ENCODE measurements at places on chromosomes 13 and 19.

DNA sequence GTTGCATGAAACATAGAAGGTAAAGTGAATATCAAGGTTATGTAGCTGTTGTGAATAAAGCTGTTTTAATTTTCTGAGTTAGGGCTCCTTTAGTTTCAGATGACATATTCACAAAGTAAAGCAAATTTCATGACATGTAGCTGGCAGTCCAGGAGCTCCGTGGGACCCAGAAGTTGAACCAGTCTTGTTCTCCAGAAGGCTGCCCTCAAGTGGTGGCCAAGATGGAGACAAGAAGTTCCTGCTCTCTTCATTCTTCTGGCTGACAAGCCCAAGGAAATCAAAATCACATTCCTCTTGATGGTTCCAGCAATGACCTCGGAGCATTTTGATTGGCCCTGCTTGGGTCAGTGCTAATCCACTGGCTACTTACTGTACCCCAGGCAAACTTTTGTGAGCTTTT is 128.7 kb downstream of the LIG4 start:
- DNase-seq = no peak

- no peak for DNase-seq
These were observed 20.1 kb upstream of the N4BP2L1 start for GRCh38 chr13:32447894-32448623.

GRCh38 chr13:98215508-98215907 is 38.4 kb upstream of the RNF113B start:
- no peak for DNase-seq

- DNase-seq = no peak
These were observed 441.5 kb downstream of the DIAPH3 start for GRCh38 chr13:59721926-59722910.

GRCh38 chr13:100725472-100725871 is 50.9 kb upstream of the TMTC4 start:
- no peak for DNase-seq

DNA sequence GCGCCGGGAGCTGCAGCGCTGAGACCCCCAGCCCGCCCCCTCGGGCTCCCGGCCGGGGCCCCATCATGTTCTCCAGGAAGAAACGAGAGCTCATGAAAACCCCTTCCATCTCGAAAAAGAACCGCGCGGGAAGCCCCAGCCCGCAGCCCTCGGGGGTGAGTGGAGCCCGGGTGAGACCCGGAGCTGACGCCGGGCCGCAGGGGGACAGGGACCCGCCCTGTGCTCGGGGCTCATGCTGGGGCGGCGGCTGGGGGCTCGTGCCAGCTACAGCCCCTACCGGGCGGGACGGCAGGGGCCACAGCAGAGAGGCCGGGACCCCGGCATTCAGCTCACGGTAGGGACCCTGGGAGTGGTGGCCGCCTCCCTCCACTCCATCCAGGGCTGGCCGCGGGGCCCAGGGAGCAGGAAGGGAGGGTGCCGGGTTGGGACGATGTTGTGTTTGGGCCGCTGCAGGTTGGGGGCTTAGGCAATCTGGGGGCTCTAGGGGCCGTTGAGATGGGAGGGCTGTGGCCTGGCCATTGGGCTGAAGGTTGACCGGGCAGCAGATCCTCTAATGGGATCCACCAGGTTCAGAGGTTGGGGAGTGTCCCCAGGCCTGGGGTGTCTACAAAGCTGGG is 482 bp downstream of the ARHGAP45 start:
- DNase-seq = no peak

GRCh38 chr19:35249146-35249847 is 495 bp downstream of the LSR start:
- no peak for DNase-seq

- no peak for DNase-seq
These were observed 723.7 kb upstream of the SLITRK1 start for GRCh38 chr13:84605927-84606326.

GRCh38 chr13:51833980-51834379 is 11.0 kb downstream of the TMEM272 start:
- no peak for DNase-seq

- no peak for DNase-seq
These were observed 681 bp upstream of the ZNF606 start for GRCh38 chr19:58003174-58003828.

GRCh38 chr13:31442571-31442970 is 242.8 kb downstream of the B3GLCT start:
- no peak for DNase-seq

DNA sequence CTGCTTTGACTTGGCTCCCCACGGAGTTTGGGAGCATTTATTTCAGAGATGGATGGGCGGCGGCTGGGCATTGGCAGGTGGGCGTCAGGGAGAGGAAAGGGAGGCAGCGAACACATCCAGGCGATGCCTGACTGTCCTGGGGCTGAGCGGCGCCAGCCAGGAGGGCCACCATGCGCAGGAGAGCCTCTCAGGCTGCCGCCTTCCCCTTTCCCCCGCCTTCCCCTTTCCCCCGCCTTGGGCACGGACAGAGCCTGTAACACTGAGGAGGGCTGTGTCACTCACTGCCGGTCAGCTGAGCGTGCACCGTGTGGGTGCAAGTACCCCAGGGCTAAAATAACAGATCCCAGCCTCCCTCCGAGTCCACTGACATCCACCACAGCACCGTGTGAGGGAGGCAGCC is 11.4 kb downstream of the MCF2L start:
- no peak for DNase-seq

- no peak for DNase-seq
These were observed 6.9 kb downstream of the NPHS1 start for GRCh38 chr19:35845215-35846037.

DNA sequence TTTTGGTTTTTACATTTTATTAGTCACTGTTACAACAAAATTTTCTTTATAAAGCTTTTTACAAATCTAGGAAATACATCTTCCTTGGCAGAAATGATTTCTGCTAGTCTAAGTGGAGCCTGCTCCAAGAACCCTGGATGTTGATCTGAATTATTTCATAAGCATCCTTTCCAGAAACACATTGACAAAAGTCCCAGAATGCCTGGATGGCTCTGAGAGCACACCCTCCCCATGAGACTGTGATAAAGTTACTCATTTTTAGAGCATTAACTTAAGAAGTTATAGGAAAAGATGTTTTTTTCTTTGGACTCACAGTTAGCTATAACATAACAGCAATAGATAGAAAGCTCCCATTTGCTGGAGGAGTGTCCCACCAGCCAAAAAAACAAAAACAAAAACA is 559.6 kb upstream of the SPRY2 start:
- DNase-seq = no peak

DNA sequence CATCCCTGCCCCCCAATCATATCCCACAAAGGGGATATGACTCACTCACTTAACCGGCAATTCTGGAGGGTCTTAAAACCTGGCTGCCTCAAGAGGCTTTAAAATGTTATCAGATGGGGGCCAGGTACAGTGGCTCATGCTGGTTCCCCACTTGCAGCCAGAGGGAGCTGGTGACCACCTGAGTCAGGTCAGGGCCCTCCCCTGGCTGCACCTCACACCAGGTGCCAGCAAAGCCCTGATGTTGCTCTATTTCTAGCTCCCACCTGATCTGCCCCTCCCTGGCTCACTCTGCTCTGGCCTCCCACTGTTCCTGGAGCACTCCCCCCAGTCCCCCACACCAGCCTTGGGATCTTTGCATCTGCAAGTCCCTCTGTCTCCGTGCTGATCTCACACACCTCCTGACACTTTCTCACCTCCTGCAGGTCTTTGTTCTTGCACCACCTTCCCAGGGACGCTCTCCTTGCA is 14.2 kb downstream of the HPN start:
- DNase-seq = no peak

DNA sequence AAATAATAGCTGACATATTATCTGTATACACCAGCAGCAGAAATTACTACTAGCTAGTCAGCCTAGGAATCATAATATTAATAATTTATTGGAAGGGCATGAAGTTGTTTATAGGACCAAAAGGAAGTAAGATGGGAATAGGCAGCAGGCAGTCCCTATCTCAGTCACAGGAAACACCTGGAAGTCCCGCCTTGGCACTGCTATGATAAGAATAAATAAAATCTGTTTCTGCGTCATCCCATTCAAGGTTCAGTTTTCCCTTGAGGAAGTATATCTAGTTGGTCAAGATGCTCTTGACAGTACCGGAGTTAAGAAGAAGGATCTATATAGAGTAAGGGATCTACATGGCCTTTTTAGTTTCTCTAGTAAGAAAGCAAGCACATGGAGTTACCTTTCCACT is 830.8 kb downstream of the DIAPH3 start:
- DNase-seq = no peak

- DNase-seq = no peak
These were observed 24.2 kb upstream of the C1QTNF9B start for GRCh38 chr13:23921451-23921888.

DNA sequence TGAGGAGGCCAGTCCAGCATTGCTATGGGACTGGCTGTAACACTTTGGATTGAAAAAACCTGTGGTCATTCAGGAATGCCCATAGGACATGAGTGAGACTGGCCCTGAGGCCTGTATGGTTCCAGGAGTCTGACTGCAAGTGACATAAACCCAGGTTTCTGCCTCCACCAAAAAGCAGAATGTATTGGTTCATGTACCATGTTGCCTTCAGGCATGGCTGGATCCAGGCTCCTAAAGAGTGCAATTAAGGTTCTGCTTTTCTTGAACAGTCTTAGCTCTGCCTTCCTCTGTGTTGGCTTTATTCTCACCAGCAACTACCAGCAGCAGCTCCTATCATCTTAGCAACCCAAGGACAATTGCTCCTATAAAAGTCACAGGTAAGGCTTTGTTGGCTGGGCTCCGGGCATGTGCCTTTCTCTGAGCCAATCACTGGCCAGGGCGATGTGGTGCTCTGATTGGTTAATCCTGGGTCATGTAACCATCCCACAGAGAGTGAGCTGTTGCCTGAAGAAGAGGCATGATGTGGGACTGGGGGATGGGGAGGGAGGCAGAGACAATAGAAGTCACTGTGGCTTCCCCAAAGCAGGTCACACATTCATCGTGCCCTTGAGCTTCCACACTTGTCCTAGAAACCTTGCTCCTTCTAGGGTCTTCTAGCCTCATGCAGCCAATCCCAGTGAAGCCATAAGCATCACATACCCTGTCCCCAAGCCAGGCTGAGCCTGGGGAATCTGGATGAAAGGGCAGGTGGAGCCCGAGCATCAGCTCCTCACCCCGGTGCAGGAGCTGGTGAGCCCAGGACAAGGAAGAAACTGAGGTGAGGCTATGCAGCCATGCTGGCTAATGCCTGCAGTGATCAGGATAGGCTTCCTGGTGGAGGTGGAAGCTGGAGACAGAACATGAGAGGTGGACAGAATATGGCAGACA is 123.9 kb downstream of the URI1 start:
- DNase-seq = no peak

DNA sequence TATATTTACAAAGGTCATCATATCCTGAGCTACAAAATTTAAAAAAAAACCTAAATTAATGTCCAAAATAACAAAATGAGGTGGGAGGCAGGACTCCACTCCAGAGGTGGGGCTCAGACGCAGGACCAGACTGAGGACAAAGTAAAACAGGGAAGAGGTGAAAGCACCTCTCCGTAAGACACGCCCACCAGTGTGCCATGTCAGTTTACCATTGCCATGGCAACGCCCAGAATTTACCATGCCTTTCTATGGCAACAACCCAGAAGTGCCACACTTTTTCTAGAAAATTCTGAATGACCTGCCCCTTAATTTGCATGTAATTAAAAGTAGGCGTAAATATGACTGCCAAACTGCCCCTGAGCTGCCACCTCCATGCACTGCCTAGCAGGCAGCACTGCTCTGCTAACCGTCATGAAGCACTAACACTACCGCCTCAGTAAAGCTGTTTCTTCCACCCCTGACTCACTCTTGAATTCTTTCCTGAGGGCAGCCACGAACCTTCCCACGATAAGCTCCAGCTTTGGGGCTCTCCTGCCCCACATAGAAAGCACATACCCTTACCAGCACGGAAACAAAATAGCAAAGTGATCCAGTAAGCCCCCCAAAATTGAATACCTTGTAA is 22.3 kb upstream of the PDCD5 start:
- no peak for DNase-seq

- DNase-seq = no peak
These were observed 2.1 kb upstream of the LRP3 start for GRCh38 chr19:33192010-33192409.

- no peak for DNase-seq
These were observed 23.1 kb upstream of the CXCL17 start for GRCh38 chr19:42465827-42466280.

GRCh38 chr19:44745341-44745831 is 3.1 kb upstream of the BCL3 start:
- DNase-seq = no peak

- DNase-seq = peak; percentile 13
These were observed 311.3 kb downstream of the DLEU7 start for GRCh38 chr13:50531917-50532899.

DNA sequence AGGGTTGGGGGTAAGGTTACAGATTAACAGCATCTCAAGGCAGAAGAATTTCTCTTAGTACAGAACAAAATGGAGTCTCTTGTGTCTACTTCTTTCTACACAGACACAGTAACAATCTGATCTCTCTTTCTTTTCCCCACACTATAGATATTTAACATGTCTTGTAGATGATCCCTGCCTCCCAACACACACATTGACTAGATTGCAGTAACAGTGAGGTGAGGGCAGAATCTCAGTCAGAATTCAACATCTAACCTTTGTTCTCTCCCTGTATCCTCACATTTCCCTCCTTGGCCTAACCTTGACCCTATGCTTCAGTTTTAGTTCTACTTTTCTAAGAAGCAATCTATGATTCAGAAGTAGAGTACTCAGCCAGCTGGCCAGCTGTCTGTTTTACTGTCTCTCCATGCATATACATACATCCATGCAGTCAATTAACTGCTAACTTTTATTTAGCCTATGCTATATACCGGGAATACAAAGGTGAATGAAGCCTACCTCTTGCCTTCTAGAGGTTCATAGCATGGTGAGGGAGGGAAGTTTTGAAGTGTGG is 18.1 kb downstream of the DNAJC15 start:
- DNase-seq = no peak

DNA sequence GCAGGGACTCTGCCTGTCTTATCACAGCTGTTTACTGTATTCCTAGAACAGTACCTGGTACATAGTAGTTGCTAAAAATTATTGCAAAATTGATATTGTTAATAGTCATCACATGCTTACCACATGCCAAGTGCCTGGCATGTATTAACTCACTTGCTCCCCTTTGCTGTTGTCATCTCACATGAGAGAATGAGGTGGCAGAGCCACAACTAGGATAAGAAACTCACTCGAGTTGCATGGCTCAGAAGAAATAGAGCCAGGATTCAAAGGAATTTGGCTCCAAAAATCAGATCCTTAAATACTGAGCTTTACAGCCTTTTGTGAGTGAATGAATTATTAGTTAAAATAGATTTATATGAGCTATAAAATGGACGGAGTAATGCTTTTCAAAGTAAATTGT is 42.6 kb downstream of the B3GLCT start:
- DNase-seq = no peak

All from NCI-H1694 treated with DMSO at 0.1 percent for 48 hours (cell line).